ENCODE measurements at places on chromosomes 7 and 10.

- H3K4me1 ChIP-seq: no peaks in the 10 kb centered on the region
- DNase-seq: no peak
- H3K27me3 ChIP-seq: no peaks in the 10 kb centered on the region
- H3K4me3 ChIP-seq: no peak overlapping the region
Observed at GRCh38 chr10:26911811-26912461, 51.2 kb upstream of the ABI1 start.

DNA sequence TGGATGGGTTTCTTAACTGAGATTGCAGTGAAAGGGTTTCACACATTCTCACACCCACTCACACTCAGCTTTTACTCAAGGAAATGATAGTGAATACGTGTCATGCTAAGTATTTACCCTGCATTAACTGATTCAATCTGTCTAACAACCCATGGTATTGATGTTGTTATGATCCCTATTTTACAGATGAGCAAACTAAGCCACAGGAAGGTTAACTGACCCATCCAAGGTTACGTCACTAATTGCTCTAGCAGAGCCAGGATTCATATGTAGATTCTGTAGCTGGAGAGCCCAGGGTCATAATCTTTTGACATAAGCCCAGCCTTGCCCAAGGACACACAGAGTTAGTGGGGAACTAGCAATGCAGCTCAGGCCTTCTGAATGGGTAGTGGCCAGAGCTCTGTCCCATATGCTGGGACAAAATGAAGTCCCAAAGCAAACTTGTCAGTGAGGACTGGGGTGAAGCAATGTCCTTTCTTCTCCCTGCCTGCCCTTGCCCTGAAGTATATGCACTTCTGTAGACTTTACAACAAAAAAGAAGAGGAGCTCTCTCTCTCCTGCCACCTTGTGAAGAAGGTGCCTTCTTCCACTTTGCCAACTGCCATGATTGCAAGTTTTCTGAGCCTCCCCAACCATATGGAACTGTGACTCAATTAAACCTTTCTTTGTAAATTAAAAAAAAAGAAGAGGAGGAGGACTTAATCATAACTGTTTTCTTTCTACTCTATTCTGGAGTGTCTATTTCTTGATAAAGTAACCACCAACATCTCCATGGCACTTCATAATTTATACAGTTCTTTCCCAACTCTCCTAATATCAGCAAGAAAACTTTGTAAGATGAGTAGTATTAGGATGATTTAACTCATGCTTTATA is 4.9 kb upstream of the CYP3A7 start:
- no peak for DNase-seq
- no peaks in the 10 kb centered on the region for H3K36me3 ChIP-seq
- no peak overlapping the region for H3K4me3 ChIP-seq
- no peaks in the 10 kb centered on the region for H3K4me1 ChIP-seq
- H3K27ac ChIP-seq: no peak overlapping the region
- H3K27me3 ChIP-seq: no peaks in the 10 kb centered on the region

- H3K27ac ChIP-seq: peak overlapping the region; percentile 37
- peaks cover 71% of the 10 kb centered on the region for H3K4me1 ChIP-seq
- no peaks in the 10 kb centered on the region for H3K27me3 ChIP-seq
- H3K36me3 ChIP-seq: no peaks in the 10 kb centered on the region
- H3K4me3 ChIP-seq: peak overlapping the region; percentile 26
Observed at GRCh38 chr10:109934958-109935793, 11.9 kb upstream of the XPNPEP1 start.

GRCh38 chr10:86922553-86922961 is 34.9 kb downstream of the MMRN2 start:
- H3K4me3 ChIP-seq: no peak overlapping the region
- DNase-seq: no peak
- H3K4me1 ChIP-seq: no peaks in the 10 kb centered on the region
- no peak overlapping the region for H3K27ac ChIP-seq
- no peaks in the 10 kb centered on the region for H3K27me3 ChIP-seq

DNA sequence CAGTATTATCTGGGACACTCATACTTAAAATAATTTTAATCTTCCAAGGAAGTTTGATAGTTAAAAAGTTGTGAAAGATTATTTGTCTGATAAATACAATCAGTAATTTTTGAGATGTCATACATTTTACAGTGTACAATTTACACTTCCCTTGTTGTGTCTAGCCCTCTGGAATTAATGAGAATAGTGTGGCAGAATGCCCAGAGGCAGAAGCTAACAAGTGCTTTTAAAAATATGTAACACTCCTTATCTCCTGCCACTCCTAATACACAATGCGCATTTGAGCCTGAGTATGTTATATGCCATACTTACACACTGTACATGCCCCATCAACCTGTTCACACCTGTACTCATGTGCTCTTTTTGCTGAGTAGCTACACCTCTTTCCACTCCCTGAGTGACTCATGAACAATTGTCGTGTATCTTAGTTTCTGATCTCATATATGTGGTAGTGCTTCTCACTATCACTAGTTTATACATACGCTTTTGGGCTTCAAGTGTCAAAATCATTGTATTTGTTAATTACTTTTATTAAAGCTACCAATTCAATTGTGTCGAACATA is 106.9 kb upstream of the GNAI1 start:
- H3K4me1 ChIP-seq: no peaks in the 10 kb centered on the region
- H3K27me3 ChIP-seq: no peaks in the 10 kb centered on the region
- DNase-seq: no peak
- no peak overlapping the region for H3K4me3 ChIP-seq
- H3K27ac ChIP-seq: no peak overlapping the region

Data from CD4-positive, alpha-beta memory T cell (primary cell).